Muscle of back (tissue), 13 donors: ENCODE measurements at places on chromosomes 6 and 20.

GRCh38 chr20:24441661-24442060, 27.8 kb upstream of the SYNDIG1 start:
- DNase-seq = no peak

DNA sequence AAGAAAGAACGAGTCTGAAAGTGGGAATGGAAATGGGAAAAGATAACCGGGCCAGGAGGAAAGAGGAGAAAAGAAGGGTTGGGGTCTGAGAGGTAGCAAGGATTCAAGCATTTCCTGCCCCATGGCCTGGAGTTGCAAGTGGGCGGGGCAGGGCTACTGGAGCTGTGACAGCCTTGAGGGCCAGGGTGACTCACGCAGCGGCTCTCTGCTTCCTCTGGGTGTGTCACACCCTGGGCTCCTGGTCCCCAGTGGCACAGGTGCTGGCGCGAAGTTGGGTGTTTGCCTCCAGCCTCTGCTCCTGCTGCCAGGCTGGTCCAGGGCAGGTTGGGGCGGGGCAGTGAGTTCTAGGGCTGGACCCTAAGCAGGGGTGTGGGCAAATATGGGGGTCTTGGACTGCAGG, 3.3 kb upstream of the ULBP3 start:
- DNase-seq = no peak

- no peak for DNase-seq
Measured at GRCh38 chr6:137901454-137901853, 34.4 kb downstream of the TNFAIP3 start.

- DNase-seq = no peak
Measured at GRCh38 chr6:168106633-168107005, 27.6 kb upstream of the FRMD1 start.

- DNase-seq = peak; percentile 58
Measured at GRCh38 chr20:17971300-17972013, 2.6 kb downstream of the MGME1 start.

GRCh38 chr20:52103335-52103912, 88.2 kb downstream of the ZFP64 start:
- DNase-seq = peak; percentile 31
